ENCODE measurements at places on chromosomes 12 and 14.

GRCh38 chr12:121441555-121441954, 41.6 kb downstream of the RNF34 start:
- DNase-seq = no peak

- no peak for DNase-seq
These were observed 8.6 kb downstream of the FGD6 start for GRCh38 chr12:95208678-95209077.

GRCh38 chr14:22600027-22600426, 1.9 kb downstream of the ABHD4 start:
- no peak for DNase-seq

DNA sequence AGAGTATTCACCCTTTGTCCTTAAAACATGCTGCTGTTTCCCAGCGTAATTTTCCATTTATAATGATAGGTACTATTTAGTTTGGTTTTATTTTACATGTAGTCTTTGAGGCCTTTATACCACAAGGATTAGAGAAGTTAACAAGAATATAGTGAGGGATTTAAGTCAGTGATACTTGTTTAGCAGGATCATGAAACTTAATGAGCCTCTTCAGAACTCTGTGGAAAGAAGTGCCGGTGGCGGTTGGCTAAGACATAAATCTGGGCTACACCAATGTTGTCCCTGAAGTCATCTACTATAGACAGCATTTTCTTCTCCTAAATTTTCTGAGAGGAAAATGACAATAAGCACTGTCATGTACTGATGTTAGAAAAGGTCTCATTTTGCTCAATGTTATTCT, 1226.0 kb upstream of the SEL1L start:
- no peak for DNase-seq

GRCh38 chr12:31961137-31961536, 1.9 kb downstream of the RESF1 start:
- no peak for DNase-seq

- DNase-seq = no peak
These were observed 75.6 kb downstream of the PLEKHA5 start for GRCh38 chr12:19205120-19205519.

DNA sequence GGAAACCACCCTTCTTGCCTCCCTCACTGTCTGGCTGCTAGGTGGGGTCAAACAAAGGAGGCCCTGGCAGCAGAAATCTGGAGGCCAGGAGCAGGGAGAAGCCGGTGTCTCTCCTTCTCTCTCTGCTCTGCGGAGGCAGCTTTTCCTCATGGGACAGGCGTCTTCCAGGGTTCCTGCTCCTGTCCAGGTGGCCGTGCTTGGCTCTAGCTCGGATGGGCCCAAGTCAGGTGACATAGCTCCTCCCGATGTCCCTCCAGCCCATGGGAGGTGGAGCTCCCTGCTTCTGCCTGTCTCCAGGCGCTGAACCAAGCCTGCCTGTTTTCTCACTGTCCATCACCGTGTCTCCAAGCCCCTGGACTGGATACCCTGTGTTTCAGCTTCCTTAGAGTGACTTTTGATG, 30.5 kb upstream of the FZD10 start:
- no peak for DNase-seq

- no peak for DNase-seq
These were observed 526 bp downstream of the MLXIP start for GRCh38 chr12:122079033-122079531.

GRCh38 chr14:102591372-102591943, 991 bp upstream of the RCOR1 start:
- DNase-seq = no peak

GRCh38 chr12:109777544-109777943, 55.7 kb downstream of the TRPV4 start:
- DNase-seq = no peak

GRCh38 chr14:62736048-62737043, 308.9 kb downstream of the KCNH5 start:
- DNase-seq = no peak

DNA sequence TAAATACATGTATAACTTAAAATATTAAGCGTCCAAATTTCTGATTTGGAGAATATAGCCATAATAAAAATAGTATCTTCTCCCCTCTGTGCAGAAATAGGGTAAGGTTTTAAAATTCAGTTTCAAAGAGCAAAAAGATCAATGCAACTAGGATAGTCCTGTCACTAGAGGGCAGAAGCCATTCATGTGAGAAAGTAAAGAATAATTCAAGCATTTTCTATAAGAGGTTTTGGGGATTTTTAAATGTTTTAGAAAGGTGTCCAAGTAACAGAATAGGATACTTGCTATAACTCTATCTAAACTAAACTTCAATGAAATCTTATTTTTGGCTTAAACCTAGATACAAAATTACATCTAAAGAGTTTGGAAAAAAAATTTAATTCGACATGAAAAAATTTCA, 50.3 kb downstream of the ADAMTS20 start:
- DNase-seq = no peak

DNA sequence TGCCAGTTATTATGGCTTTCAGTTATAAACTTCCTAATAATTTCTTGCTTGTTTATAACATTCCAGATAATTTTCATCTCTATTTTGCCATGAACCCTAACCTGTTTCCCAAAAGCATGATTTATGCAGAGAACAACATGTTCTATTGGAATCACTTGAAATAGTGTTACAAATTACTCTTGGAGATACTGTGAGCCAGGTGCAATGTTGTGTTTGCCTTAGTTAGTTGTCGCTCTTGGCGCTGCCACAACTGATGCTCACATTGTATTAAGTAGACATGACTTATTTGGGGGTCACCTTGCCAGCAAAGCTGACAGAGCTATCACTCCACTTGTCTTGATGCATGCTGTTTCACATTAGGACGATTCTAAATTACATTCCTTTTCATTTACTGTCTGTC, 49.4 kb downstream of the TSPAN8 start:
- no peak for DNase-seq

DNA sequence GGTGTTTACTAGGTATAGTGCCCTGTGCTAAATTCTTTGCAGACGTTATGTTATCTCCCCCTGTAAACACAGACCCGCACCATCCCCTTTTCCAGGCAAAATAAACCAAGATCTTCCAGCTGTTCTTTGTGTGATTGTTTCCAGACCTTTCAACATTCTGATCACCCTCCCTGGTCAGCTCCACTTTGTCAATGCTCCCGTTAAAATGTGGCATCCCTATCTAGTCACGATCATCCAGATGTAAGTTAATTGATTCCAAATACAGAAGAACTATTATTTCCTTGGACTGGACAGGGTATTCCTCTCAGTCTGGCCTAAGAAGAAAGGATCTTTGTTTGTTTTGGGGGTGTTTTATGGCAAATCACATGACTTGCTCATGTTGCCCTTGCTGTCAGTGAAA, 127.6 kb upstream of the ARID2 start:
- no peak for DNase-seq

- no peak for DNase-seq
These were observed 65.2 kb downstream of the TSPAN9 start for GRCh38 chr12:3142386-3142785.

GRCh38 chr12:113439606-113440030, 17.4 kb downstream of the SDSL start:
- peak; percentile 16 for DNase-seq

- DNase-seq = no peak
These were observed 3.7 kb upstream of the CAMKK2 start for GRCh38 chr12:121300083-121300819.

GRCh38 chr12:91155990-91156389, 26.6 kb downstream of the DCN start:
- DNase-seq = no peak

- peak; percentile 84 for DNase-seq
These were observed 1.3 kb upstream of the TEDC1 start for GRCh38 chr14:105489542-105490266.

- no peak for DNase-seq
These were observed 85.6 kb downstream of the SYNE2 start for GRCh38 chr14:63938198-63939005.

- no peak for DNase-seq
These were observed 53.9 kb upstream of the PWP1 start for GRCh38 chr12:107631715-107632114.

GRCh38 chr14:61388173-61388975, 67.0 kb downstream of the PRKCH start:
- no peak for DNase-seq

GRCh38 chr14:98916476-98916875, 355.5 kb downstream of the BCL11B start:
- DNase-seq = no peak

GRCh38 chr14:32724867-32725471, 213.7 kb upstream of the NPAS3 start:
- no peak for DNase-seq

- DNase-seq = no peak
These were observed 16.8 kb downstream of the GALNT6 start for GRCh38 chr12:51374361-51374760.

DNA sequence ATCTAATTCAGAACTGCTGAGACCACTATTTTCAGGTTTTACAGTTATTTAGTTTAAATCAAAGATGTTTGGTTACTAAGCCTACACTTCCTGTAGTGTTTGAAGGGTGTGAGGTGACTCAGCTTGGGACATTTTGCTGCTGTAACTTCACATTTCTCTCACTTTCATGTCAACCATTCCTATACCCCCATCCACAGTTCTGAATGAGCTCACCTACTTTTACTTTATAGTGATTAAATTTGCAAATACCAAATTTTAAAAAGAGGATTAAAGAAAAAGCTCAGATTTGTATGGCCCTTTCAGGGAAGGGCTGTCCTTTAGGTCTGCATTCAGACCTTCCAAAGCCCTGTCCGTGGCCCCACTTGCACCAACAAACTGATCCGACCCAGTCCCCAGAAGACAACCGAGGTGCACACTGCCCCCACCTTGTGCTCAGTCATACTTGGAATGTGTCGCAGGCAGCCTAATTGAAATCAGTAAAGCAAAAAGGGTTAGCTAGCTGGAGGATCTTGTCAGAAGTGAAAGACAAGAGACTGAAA, 174.4 kb downstream of the MON2 start:
- no peak for DNase-seq

DNA sequence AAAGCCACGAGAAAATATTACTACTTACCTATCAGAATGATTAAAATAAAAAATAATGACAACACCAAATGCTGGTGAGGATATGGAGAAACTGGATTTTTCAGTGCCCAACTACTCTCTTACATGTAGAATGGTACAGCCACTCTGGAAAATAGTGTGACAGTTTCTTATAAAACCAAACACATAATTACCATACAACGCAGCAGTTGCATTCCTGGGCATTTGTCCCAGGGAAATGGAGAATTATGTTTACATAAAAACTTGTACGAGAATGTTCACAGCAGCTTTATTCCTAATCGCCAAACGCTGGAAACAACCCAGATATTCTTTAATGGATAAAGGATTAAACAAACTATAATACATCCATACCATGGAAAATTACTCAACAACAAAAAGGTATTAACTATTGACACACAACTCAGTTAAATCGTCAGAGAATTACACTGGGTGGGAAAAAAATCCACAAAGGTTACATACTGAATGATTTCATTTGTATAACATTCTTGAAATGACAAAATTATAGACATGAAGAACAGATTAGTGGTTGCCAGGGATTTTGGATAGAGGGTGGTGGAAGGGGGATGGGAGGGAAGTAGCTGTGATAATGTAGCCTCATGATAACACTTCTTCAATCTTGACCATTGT, 35.4 kb downstream of the TAOK3 start:
- no peak for DNase-seq

DNA sequence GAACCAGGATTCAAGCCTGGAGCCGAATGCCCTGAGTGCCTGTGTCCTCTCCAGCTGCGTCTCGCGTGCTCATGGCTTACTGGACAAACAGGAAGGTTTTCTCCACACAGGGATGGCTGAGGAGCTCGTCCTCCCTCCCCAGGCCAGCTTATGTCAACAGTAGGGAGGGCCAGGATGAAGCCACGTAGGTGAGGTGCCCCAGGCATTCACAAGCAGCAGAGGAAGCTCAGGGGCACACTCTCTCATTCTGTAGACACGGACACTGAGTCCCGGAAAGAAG, 49.3 kb downstream of the TRPV4 start:
- no peak for DNase-seq

- no peak for DNase-seq
These were observed 90.1 kb upstream of the DACT1 start for GRCh38 chr14:58547649-58548048.

DNA sequence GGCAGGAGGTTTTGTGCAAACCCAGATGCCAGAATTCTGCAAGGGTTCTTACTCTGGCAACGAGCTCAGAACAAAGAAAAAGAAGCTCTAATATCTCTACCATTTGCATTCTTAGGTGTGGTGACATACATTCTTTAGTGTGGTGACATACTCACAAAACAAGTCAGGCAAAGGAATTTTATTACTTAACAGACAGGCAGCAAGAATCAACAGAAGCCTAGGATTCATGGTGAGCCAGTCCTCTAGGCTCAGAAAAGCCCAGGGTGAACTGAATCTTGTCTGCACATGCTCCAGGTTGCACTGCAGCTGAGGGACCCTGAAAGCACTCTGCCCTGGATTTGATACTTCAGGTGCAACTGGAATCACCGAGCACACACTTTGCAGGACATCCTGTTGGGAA, 122.4 kb upstream of the PTPRQ start:
- DNase-seq = no peak

- no peak for DNase-seq
These were observed 465.7 kb upstream of the MGAT4C start for GRCh38 chr12:86721713-86722397.

DNA sequence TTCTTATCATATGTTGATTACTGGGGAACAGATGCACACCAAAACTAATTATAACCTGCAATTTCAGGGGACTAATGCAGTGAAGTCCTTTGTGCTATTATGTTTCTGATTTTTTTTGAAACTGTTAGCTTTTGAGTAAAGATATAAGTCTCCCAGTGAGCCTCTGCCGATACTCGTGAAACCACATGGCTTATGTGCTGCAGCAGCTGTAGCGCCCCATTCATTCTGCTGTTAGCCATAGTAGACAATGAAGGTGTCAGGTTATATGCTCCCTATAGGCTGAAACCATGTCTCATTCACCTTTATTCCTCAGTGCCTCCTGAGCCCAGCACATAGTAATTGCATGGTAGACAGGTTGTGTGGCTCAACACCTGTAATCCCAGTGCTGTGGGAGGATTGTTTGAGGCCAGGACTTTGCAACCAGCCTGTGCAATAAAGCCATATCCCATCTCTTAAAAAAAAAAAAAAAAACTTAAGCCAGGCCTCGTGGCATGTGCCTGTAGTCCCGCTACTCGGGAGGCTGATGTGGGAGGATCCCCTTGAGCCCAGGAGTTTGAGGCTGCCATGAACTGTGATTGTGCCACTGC, 25.0 kb downstream of the GOLGA5 start:
- no peak for DNase-seq

- DNase-seq = peak; percentile 26
These were observed 52.2 kb downstream of the KRT80 start for GRCh38 chr12:52139579-52140062.

DNA sequence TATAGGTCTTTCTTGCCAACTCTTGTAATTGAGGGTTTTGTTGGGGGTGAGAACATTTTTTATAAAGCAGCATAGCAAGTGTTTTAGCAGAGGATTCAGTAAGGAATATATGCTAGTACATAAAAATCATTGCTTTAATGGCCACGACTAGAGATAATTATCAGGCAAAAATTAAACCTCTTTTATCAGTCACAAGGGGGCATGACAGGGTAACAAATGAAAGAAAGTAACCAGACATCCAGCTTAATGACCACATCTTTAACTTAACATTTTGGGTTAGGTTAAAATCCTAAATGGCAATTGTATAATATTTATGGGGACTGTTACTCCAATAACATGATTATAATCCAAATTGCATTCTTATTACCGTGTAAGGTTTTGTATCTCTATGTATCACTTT, 119.6 kb downstream of the LRRIQ1 start:
- DNase-seq = no peak

- DNase-seq = no peak
These were observed 19.7 kb downstream of the SYNE3 start for GRCh38 chr14:95496690-95497259.
